Activated T-cell treated with anti-CD3 and anti-CD28 coated beads, Interleukin-2, amount 50 U/mL, for 72 hours (primary cell): ENCODE measurements at places on chromosomes 7 and 10. TPM values are rescaled to one million over a fixed set of nuclear protein-coding genes. Genes with fewer than 3 reads are reported as not detected.

- DNase-seq: no peak
Observed at GRCh38 chr10:12432402-12433189, 83.2 kb downstream of the CAMK1D start.

DNA sequence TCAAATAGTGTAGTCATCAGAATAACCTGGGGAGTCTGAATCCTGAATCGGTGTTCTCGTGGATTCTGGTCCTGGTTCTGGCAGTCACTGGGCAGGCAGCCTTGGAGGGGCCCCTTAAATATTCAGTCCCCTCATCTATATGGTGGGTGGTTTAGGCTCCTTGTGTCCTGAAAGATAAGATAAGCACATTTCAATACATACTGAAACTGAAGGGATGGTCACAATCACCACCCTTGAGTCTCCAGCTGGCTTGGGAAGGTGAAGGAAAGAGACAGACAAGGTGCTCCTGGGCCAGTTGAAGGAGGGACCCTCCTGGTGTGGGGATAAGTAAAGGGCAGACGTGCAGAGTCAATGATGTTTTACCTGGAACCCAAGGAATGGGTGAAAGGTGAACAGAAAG is 146.7 kb downstream of the CXCL12 start:
- no peak for DNase-seq

DNA sequence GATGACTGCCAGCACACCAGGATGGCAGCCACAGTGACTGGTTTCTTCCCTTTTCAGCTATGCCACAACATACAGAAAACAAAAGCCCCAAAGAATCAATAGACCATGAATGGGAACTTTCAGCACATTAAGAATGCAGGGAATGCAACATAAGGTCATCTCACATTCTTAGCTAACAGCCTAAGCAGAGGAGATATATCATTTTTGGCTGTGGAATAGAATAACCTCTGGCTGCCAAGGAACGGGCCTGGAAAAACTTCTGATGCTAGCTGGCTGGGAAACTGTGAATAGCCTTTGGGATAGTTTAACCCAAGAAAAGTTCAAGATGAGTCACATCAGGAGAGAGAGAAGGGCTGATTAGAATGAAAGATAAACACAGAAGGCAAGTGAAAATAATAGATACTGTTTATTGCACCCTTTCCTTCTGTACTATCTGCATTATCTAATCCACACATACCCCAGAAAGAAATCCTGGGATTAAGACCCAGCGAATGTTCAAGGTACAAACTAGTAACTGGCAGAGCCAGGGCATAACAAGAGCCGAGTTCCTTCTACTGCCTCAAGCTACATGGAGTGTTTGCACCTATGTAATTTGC is 169.2 kb downstream of the SEMA3A start:
- no peak for DNase-seq

Gene DYDC2
- not detected for total RNA-seq

Gene RAMP3
- total RNA-seq: not detected

DNA sequence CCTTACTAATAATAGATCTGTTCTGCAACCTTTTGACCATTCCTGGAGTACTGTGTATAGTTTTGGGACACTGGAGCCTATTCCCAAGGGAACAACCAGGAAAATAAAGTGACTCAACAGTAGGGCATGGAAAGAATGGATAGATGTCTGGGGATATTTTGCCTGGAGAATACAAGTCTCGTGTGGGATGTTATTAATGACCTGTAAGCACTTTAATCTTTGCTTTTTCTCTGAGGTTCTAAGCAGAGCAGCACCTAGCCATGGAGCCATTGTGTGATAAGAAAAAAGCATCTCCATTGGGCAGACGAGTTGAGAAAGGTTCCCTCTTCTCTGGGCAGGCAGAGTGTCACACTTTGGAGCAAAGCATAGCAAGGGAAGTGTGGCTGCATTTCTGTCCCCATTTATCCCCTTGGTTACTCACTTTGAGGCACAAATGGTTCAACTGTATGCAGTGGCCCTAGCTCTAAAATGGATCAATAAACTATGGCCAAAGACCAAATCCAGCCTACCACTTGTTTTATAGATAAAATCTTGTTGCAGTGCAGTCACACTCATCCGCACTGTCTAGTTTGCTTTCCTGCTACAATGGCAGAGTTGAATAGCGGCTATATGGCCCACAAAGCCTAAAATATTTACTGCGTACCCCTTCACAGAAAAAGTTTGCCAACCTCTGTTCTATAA is 21.0 kb upstream of the CCDC71L start:
- no peak for DNase-seq

DNA sequence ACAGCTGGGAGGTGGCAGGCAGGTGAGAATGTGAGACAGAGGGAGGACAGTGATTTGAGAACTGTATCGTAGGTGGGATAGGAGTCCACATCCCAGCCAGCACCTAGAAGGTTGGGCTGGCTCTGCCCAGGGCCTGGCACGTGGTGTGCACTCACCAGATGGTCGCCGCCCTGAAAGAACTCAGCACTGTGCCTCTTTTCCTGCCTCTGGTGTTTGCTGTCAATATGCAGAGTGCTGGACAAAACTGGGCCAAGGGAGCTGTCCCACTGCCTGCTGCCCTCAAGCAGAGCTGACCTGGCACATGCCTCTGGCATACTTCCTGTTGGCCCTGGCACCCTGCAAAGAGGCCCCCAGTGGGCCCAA is 36.8 kb downstream of the CHST3 start:
- DNase-seq: no peak

DNA sequence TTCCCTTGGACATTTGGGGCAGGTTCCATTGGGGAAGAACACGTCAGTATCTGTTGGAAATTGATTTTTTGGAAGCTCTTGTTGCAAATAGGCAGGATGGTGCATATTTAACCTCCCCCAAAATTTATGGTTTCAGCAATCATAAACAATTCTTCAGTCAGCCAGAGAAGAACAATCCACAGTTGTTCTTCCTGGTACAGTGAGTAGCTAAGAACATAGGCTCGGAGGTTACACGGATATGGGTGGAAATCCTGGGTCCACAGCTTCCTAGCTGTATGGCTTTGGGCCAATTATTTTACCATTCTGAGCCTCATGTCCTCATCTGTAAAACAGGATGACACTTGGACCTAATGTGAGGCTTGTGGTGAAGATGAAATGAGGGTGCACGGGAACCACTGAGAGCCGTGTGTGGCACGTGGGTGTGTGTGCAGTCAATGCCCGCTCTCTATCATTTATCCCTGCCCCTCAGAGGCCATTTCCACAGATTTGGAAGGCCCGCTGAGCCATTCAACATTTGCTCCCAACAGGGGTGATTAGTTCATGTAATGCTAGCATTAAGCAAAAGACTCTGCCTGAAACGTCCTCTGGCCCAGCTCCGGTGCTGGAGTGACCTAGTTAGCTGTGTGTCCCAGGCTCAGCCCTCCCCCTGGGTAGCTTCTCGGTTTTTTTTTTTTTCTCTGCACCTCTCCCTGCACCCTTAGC is 9.7 kb downstream of the CAMK1D start:
- DNase-seq: peak; percentile 39

DNA sequence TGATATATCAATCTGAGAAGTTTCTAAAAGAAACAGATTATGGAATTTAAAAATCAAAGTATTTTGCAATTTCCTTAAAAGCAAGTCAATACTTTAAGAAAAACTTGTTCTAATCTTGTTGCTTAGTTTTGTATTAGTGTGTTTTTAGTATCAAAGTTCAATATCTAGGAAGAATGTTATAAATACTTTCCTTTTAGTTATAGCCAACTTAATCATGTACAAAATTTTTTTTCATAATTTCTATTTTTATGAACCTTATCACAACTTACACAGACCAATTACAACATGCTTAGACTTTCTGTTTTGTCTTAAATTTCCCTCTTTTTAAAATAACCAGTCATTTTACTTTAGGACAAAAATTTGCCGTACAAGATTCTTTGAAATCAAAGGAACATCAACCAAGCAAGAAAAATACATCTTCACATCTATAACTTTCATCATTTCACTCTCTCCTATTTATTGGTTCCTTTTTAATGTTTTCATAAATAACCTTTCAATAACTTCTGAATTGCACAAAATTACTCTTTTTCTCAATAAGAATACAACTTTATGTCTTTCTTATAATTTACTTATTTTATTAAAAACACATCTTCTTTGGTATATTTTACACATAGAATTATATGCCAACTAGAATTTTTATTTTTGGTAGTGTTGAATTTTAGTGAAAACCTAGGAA is 308.2 kb upstream of the GLI3 start:
- DNase-seq: no peak

DNA sequence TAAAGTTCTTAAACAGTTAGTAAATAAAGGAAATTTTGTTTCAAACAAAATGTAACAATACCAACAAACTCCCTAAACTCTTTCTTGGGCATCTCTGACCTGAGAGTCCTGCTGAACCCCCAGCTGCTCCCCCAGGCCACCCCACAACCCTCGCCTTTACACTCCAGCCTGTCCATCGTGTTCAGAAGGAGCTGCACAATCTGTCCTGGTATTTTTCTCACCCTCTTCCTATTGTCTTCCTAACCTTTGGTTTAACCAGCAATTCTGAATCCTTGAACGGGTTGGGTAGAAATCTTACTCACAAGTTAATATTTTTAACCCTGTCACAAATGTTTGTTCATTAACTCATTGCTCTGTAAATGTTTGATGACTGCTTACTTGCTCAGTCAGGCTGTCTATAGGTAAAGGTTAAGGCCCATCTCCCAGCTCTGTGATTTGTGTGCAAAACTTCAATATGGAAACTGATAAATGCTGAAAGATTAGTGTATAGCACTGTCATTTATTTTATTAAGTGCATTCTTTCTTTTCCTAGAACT is 16.8 kb downstream of the SFRP4 start:
- DNase-seq: no peak
